ENCODE measurements at places on chromosomes 6 and 20.

- DNase-seq = no peak
Measured at GRCh38 chr20:2930538-2930937, 57.3 kb downstream of the PTPRA start.

DNA sequence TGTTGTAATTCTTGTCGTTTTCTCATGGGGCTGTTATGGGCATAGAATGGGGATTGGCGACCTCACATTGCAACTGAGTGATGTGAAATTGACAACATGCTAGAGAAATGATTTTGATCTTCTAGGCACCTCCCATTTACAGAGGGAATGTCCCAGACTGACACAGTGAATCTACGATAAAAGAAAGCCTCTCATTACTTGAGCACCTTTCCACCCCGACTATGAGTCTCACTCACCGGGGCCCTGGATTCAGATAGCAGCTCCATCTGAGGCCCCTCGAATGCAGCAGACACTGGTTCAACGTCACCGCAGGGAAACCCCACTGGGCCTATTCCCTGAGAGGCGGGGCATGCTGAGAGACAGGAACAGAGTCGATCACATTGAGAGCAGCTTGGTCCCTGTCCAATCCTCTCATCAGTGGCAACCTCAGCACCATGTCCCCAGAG, 49.1 kb downstream of the NFATC2 start:
- DNase-seq = no peak

- DNase-seq = no peak
Measured at GRCh38 chr6:112223070-112223861, 31.1 kb downstream of the LAMA4 start.

- DNase-seq = no peak
Measured at GRCh38 chr6:50180646-50181045, 130.9 kb upstream of the DEFB112 start.

DNA sequence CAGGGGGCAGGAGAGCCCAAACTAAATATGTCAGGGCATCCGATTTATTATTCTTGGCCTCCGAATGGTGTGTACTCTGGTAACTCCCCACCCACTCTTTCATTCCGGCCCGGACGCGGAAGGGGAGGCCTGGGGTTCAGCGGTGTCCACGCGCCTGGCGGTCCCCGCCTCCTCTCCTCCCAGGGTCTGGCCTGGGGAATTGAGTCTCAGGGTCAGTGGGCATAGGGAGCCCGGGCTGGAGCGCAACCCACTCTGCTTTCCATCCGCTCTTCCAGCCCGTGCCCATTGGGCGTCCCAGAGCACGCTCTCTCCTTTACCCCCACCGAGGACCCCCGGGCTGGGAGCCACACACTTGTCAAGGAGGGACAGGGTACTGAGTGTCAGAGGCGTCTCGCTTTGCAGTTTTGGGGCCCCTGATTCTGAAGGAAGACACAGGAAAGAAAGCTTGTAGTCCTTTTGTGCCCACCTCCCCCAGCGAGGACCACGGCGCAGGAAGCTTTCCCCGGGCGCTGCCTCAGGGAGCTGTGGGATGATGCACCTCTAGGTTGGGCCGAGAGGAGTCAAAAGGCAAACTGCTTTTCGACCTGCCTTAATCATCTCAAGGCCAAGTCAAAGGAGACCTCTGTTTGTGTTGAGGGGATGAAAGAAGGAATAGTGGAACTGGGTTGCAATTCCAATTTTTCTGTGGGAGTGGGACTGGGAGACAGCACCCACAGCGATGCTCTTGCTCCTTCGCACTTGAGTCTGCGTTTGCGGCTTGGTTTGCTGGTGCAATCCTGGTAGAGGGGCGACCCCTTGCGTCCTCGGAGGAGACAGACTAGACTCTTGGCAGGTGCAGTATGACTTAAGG, 2.5 kb downstream of the RSPO3 start:
- DNase-seq = peak; percentile 20

- DNase-seq = no peak
Measured at GRCh38 chr6:146481527-146481926, 62.1 kb upstream of the RAB32 start.

DNA sequence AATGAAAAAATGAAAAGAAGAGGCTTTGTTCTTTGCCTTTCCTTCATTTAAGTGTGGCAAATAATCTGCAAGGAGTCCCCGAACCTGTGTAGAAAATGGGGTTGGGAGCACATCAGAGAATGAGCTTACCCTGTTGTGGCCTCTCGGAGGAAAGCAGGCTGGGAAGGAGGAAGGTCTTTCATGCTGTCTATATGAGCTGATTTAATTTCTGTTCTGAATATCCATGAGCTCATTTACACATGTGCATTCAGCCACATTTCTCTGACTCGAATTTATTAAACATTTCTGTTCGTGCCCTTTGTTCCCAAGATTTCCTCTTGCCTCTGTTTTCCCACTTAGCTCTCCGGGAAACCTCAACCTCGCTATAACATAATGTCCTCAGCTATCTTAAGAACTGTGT, 584.4 kb upstream of the CDH4 start:
- DNase-seq = no peak

DNA sequence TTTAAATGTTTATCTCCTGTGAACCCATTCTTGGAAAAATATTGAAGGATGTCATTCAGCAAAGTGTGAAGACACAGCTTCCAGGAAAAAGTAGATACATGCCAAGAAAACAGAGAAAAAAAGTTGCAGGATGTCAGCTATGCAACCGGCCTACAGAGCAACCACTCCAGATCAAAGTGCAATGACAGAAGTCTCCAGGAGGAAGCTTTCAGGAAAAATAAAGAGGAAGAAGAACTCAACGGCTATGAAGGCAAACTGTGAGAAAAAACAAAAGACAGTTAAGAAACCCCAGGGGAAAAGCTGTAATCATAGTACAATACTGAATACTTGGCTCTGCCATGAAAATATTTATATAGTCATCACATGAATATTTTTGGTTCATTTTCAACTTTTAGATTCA, 30.6 kb downstream of the REPS1 start:
- no peak for DNase-seq

- no peak for DNase-seq
Measured at GRCh38 chr20:11581271-11581670, 336.4 kb upstream of the BTBD3 start.

GRCh38 chr20:35503841-35504561, 25.5 kb downstream of the C20orf173 start:
- DNase-seq = no peak

DNA sequence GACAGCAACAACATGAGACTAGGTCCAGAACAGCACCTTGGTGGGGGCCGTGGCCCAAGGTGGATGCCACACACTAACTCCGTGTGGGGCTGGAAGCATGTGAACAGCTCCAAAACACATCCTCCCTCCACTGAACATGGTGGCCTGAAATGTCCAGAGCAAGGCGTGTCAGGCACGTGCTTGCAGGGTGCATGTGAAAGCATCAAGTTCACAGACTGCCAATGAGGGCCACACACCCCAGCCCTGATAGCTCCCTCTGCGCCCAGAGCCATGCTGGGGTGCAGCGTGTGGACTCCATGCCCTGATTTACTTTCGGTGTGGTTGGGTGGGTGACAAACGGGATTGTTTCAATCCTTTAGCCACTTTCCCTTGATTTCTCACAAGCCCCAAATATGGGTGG, 20.1 kb upstream of the RPP40 start:
- DNase-seq = no peak

- no peak for DNase-seq
Measured at GRCh38 chr20:17985388-17986018, 16.7 kb downstream of the MGME1 start.

DNA sequence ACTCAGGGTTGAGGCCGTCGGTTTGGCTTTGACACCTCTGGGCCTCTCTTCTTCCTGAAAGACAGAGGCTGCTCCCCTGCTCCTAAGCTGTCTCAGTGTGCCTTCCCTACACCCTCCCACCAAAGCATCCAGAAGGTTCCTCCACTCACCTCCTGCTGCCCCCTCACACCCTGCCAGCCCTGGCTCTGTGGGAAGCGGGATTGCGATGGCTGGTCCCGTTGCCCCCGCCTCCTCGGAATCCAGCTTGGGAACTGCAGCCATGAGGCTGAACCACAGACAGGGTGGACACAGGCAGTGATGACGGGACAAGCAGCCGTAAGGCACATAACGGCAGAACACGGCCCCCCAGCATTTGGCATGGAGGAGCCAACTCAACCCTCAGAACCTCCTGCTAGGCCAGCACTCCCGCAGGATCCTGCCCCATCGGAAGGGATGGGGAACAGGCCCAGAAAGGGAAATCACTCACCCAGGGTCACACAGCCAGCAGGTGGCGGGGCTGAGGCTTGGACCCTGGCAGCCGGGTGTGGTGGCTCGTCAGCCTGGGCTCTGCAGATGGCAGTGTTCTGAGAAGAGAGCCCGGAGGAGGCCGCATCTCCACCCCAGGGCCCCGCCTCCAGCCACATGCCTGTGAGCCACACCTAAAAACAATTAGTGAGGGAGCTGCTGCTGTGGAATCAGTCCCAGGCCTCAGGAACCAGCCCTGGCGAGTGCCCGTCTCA, 139.6 kb downstream of the PHACTR3 start:
- no peak for DNase-seq

DNA sequence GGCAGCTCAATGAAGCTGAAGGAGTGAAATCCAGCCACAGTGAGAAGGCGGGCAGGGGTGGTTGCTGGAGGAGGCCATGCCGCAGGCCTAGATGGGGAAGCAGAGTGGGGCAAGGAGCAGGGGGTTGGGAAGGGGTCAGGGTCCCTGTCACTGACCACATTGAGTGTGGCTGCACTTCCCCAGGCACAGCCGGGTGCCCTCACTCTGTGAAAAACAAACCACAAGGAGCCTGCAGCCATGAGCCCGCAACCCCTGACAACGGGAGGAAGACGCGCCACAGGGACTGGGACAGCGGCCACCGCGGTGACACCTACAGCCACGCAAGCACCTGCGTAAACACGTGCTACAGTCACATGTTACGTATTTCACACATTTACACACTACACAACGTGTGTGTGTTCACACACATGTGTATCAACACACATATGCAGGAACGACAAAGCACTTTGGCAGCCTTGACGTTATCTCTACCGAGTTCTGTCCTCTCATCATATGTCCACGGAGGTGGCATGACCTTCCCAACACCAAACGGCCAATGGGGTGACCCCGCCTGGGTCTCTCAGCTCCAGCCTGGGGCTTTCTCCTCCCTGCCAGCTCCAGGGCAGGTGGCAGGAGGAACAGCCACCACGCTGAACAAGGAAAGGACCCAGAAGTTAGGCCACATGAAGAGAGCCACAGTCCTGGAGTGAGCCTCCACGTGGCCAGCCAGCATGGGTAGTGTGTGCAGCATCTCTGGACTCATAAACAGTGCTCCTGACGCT, 137.6 kb upstream of the RPS6KA2 start:
- no peak for DNase-seq

- DNase-seq = no peak
Measured at GRCh38 chr6:106448000-106448426, 87.5 kb downstream of the CRYBG1 start.

- no peak for DNase-seq
Measured at GRCh38 chr6:147711476-147711875, 203.0 kb downstream of the SAMD5 start.

DNA sequence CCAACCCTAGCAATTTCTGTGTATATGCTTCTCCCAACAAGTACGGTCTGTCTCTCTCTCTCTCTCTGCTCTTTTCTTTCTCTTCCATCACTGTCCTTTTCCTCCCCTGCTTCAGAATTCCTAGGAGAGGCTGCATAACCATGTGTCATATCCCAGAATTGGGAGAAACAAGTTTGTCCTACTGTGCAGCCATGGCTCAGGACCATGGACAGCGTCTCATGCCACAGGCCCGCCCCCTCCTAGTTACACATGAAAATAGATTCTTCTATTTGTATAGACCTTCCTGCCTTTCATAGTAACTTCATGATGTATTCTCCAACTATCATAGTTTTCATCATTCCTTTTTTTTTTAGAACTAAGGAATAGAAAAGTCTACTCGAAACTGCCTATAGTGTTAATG, 98.0 kb downstream of the FNDC1 start:
- no peak for DNase-seq

GRCh38 chr6:54860739-54861138, 14.2 kb downstream of the FAM83B start:
- DNase-seq = no peak

DNA sequence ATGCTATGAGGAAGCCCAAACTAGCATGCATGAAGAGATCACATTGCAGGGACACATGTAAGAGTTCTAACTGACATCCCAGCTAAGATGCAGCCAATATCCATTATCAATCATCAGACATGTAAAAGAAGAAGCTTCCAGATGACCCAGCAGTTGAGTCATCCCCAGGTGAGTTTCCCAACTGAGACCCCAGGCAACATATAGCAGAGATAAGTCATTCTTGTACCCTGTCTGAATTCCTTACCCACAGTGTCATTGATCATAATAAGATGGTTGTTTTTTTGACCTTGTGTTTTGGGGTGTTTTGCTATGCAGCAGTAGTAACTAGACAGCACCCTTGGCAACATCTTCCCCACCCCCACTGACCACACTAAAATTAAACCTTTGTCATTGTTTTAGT, 18.9 kb downstream of the SIRPD start:
- no peak for DNase-seq

GRCh38 chr6:19699932-19700331, 137.2 kb upstream of the ID4 start:
- no peak for DNase-seq

DNA sequence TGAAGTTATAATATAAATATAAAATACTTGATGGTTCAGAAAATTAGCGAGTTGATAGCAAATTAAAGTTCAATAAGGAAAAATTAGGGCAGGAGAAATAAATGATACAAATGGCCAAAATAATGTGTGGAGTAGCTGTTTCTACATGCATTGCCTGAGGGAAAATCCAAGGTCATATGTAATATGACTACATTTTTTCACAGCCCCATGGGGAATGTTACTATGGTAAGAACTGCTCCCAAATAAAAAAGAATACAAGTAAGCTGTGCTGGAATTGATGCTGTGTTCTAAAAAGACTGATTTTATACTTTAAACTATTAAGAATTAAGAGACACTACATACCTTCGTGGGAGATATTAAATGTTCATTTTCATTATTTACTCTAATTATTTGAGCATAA, 34.1 kb downstream of the MEI4 start:
- DNase-seq = no peak

GRCh38 chr20:9021216-9021615, 47.7 kb upstream of the PLCB4 start:
- DNase-seq = no peak

- DNase-seq = no peak
Measured at GRCh38 chr6:28336284-28337120, 554 bp upstream of the ZSCAN31 start.

DNA sequence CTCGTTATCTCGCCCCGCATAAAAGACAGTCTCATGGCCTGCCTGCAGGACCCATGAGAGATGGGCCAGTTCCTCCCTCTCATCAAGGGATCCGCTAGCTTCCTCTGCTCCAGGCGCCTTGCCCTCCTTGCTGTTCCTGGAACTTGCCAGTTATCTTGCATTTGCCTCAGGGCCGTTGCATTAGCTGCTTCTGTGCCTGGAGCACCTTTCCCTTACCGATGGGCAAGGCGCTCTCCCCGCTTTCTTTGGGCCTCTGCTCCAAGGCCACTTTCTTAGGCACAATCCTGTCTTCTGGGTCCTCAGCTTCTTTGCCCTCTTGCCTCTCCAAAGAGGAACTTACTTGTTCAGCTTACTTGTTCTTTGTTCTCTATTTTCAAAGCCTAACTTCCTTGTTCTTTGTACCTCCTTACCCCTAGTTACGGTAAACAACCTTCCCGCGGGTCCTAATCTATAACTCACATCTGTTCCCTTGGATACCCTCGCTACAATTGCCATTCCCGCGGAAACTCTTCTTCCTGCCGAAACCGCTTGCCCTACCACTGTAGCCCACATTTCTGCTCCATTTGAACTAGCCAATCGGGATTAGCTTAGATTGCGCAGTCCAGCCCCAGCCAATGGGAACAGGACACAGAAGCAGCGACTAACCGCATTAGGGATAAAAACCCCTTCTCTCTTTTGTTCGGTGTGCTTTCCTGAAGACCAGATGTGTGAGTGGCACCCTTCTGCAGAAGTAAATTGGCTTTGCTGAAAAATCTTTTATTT, 887 bp upstream of the NSFL1C start:
- DNase-seq = no peak
